ENCODE measurements at places on chromosomes 16 and 17. TPM values are rescaled to one million over a fixed set of nuclear protein-coding genes. Genes with fewer than 3 reads are reported as not detected.

DNA sequence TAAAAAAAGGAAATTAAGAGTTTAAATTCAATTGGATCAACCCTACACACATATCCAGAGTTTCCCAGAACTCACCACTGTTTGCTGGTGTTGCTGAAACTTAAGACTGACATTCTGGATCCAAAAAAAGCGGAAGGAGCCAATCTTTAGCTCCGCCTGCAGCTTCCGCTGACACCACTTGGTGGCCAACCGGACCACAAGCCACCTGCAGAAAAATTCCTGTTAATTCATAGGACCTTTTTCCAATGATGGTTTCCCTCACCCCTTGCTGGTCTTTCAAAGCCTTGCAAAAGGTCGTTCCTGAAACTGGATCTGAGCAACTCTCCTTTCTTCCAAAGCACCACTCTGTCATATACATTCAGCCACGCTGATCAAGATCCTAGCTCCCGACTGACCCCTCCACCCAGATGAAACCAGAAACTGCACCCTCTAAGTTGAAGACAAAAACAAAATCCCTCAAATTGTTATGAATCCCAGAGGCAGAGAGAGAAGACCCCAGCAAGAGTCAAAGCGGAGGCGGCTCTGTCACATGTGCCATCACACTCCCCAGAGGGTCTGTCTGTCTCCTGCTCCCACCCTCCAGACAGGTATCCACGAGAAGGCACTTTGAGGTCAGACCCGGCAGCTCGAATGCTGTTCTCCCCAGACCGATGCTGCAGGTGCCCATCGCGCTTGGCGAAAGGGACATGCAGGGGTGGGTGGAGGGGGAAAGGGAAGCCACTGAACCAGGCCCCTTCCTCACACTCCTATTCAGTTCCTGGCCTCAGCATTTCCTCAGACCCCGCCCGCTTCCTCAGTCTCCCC, 773 bp downstream of the BLTP2 start:
- peak; percentile 53 for DNase-seq

DNA sequence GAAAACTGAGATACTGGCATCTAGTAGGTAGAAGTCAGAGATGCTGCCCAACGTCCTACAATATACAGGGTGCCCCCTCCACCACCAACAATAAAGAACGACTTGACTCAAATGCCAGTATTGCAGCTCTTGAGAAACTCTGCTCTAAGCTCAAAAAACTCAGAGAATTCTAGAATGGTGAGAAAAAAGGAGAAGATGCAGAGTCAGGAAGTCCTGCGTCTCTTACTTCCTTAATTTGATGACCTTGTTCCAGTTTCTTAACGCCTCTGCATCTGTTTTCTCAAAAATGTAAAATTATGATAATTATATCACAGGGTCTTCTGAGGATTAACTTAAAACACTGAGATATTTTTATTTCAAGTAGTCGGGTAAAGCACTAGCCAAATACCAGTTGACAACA, 1.7 kb upstream of the HSBP1 start:
- DNase-seq: no peak

DNA sequence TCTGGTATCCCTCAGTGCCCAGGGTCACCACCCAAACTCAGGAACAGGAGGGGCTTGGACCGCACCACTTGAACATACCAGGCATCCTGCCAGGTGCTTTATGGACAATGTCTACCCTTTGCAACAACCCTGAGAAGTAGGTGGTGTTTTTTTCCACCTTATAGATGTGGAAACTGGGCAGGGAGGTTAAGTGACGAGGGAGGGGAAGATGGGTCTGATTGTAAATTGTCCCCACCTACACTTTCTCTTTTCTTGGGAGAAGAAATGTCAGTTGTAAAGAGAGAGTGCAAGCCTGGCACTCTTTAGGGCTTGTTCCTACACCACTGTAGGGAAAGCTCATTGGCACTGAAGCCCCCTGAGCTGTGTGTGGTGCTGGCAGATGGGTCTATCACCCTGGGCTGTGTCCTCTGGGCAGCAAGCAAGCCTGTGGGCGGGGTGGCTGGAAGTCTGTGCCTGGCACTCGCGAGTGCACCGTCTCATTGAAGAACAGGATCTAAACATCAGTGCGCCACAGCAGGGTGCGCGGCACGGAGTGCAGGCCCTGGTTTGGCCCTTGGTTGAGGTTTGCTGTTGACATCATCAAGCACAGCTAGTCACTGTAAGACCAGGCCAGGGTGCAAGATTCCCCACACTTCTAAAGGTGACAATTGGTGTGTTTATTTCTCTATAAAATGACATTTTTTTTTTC, 15.1 kb downstream of the NOD2 start:
- DNase-seq: no peak

GRCh38 chr17:76271669-76272540, 6.8 kb downstream of the UBALD2 start:
- no peak for DNase-seq

DNA sequence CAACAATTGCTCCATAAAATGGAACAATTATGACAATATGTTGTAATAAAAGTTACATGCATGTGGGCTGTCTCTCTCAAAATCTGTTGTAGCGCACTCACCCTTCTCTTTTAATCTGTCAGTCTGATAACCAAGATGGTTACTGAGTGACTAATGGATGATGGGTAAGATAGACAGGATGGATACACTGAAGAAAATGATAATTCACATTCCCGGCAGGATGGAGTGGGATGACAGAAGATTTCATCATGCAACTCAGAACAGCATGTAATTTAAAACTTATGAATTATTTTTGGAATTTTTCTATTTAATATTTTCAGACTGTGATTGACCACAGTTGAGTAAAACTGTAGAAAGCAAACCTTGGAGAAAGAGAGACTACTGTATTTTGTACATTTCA, 30.5 kb downstream of the CDH13 start:
- DNase-seq: no peak

DNA sequence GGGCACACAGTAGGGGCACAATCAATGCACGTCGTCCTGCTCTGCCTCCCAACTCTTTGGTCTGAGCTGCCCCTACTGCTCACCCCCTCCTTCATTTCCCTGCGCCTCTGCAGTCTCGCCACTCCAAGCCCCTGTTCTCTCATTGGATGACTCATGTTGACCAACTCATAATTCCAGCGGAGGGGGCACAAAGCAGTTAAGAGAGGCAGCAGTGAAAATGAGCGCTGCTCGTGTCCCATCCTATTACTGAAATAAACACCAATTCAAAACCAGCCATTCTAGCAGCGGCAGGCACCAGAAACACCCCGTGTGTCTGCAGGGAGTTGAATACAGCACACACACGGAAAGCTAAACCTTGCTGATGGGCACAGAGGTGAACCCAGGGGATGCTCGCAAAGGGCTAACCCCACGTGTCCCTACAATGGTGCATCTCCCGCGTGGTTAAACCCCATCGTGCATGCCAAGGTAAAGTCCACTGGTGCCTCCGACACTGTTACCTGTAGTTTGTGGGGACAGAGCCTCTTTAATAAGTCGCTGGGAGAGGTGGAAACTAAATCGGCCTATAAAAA, 310.4 kb downstream of the XYLT1 start:
- peak; percentile 42 for DNase-seq

The CHD9NB gene
- total RNA-seq: 0.41 TPM

Measured in frontal cortex (tissue), 4 donors.